Naive B cell (primary cell): ENCODE measurements at places on chromosomes 5 and 9. TPM values are rescaled to one million over a fixed set of nuclear protein-coding genes. Genes with fewer than 3 reads are reported as not detected.

- DNase-seq, result no peak
Measured at GRCh38 chr5:126419102-126419501, 4.1 kb upstream of the GRAMD2B start.

DNA sequence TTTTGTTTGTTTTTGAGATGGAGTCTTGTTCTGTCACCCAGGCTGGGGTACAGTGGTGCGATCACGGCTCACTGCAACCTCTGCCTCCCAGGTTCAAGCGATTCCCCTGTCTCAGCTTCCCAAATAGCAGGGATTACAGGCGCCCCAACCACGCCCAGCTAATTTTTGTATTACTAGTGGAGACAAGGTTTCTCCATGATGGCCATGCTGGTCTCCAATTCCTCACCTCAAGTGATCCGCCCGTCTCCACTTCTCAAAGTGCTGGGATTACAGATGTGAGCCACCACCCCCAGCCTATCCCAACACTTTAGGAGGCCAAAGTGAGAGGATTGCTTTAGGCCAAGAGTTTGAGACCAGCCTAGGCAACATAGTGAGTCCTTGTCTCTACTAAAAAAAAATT, 19.3 kb downstream of the SPZ1 start:
- DNase-seq, result no peak

DNA sequence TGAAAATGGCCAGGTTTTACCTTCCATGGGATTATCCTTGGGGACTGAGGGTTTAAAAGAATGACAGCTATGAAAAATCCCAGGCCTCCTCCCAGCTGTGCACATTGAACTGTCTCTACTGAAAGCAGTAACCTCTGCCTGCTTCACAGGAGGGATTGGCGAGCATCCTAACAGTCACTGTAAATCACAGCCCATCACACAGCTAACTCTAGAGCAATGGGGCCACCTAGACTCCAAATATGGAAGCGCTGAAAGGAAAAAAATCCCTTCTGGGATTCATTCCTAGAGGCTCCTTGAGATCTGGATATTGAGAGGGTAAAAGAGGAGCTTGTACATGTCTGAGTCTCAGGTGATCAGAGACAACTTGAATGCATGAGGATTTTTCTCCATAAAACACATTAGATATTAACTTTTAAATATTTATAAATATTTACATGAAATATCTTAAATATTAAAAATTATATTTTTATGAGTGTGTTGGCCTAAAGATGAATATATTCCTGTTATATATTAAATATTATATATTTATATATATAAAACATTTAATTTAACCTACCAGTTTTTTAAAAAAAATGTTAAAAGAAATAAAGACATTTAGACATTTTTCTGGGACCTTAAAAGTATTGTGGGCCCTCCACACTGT, 133.8 kb upstream of the SLC24A2 start:
- DNase-seq, result no peak

DNA sequence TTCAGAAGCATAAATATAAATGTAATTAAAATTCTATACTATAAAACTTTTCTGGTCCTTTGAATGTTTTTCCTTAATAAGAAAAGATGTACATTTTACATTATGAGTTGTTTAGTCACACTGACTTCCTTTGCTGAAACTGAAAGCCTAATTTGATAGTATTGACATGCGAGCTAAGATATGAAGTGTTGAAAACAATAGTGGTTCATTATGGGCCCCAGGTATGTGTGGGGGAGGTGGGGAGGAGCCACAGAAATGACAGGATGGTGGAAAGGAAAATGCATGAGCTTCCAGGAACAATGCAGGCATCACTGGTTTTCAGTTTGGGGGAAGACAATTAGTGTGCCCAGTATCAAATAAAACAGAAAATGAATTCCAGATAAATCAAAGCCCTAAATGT, 35.4 kb upstream of the RLN1 start:
- DNase-seq, result no peak

DNA sequence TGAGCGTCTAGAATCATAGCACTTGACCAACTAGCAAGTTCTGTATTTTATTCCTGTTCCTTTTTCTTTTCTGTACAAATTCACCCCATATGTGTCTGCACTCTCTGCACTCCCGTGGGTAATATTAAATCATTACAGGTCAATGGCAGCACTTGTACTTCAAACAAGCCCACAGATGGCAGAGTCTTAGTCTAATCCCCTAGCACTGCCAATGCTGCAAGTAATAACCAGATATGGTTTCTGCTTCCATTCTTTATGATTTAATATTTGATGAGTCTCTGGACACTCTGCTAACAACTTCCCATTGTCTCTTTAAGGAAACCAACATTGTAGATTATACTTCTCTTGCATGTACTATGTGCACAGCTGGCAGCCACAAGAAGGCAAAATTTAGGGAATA, 343.8 kb upstream of the CHD1 start:
- DNase-seq, result no peak

- no peak for DNase-seq
Measured at GRCh38 chr5:153900703-153901395, 137.9 kb downstream of the FAM114A2 start.

- DNase-seq, result no peak
Measured at GRCh38 chr9:121548666-121549065, 49.0 kb upstream of the GGTA1 start.

Gene MAN2A1
- 20.6 TPM for polyA plus RNA-seq

Gene INSL6
- polyA plus RNA-seq, result not detected

Gene GMCL2
- not detected for polyA plus RNA-seq

Gene MYMK
- polyA plus RNA-seq, result not detected

Gene HTR1A
- polyA plus RNA-seq, result not detected

Gene DOCK8
- polyA plus RNA-seq, result 15.3 TPM

Gene NEUROG1
- not detected for polyA plus RNA-seq

Gene ACER2
- polyA plus RNA-seq, result not detected
